ENCODE measurements at places on chromosomes 2 and 18.

GRCh38 chr2:227402959-227403358, 15.2 kb upstream of the SCYGR1 start:
- no peak for DNase-seq

DNA sequence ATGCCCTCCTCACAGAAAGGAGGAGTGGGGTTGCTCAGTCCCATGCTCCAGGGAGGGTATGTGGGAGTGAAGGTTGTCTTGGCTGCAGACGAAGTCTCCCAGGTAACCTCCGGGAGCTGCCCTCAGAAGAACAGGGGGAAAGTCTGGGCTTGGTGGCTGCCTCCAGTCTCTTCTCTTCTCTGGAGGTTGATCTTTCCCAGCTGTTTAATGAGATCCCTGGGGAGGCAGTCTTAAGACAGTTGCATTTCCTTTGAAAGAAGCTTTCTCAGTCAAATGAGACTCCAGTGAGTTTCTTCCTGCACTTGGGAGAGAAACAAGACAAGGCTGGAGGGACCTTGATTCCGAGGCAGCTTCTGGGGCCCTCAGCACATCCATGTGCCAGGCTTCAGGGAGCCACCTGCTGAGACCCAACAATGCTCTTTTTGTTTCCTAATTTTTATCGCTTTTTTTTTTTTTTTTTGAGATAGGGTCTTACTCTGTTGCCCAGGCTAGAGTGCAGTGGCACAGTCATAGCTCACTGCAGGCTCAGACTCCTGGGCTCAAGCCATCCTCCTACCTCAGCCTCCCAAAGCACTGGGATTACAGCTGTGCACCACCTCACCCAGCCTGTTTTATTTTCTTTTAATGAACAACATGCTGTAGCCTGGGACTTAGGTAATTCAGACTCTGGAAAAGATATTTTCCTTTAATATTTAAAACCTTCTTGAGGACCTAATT, 71.7 kb upstream of the TPO start:
- no peak for DNase-seq

DNA sequence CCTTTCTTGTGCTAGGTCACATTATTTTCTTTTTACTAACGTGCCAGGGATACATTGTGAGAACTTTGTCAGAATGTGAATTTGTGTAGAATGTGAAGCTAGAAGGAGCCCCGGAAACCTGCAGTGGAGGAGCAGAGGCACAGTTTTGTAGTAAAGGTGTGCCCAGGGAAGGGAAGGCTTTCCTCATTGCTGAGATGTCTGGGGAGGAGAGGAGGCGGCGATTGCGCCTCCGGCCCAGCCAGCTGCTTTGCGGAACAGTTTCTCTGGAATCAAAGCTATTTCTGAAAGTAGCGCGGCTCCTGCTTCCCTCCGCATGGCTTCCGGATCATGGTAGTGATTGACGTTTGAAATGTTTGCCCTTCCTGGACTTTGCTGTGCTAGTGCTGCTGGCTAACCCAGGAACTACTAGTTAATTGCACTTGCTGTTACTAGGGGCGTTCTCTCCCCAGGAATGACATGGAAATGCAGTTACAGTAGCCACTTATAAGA, 83.1 kb upstream of the RBM44 start:
- DNase-seq, result no peak

DNA sequence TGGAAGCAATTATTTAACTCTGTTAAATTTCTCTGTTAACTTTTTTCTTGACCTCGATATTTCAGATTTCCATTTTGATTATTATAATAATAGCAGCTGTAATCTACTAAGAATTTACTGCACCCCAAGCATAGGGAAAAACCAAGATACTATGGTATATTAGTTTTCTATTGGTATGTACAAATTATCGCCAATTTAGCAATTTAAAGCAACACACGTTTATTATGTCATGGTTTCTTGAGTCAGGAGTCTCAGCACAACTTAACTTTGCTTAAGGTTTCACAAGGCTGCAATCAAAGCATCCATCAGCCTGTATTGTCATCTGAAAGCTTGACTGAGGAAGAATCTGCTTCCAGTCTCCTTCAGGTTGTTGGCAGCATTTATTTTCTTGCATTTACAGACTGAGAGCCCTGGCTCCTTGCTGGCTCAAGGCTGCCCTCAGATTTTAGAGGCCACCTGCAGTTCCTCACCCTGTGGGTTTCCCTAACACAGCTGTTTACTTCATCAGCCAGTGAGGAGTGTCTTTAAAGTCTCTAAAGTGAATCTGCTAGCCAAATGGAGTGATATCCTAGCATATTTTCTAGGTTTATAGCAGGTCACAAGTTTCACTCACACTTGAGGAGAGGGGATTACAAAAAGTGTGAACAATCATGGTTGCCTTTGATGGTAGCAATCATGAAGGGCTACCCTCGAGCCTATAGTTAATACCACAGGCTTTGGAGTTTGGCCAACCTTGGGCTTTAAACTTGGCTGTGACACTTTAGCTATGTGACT, 4.4 kb upstream of the VPS54 start:
- no peak for DNase-seq

GRCh38 chr2:80026040-80026729, 278.4 kb downstream of the LRRTM1 start:
- no peak for DNase-seq
